CD4-positive, alpha-beta T cell treated with Interferon alpha-2 for 1 hour (primary cell): ENCODE measurements at places on chromosomes 5 and 9.

GRCh38 chr5:103487218-103487617 is 75.4 kb downstream of the NUDT12 start:
- DNase-seq, result no peak

DNA sequence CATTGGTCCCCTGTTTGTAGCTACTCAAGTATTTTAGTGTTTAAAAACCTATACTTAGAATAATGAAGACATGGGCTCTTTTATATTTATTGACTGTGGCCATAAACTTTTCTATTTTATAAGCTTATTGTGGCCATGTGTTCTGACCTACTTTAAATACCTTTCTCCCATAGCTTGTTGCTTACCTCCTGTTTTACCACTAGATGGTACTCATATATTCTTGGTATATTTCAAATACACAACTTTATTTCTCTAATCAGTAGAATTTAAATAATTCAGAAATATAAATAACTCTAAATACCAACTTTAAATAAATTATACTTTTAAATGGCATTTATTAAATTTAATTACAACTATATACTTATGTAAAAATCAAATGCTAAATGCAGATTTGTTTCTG is 498.0 kb downstream of the PRDM9 start:
- no peak for DNase-seq

DNA sequence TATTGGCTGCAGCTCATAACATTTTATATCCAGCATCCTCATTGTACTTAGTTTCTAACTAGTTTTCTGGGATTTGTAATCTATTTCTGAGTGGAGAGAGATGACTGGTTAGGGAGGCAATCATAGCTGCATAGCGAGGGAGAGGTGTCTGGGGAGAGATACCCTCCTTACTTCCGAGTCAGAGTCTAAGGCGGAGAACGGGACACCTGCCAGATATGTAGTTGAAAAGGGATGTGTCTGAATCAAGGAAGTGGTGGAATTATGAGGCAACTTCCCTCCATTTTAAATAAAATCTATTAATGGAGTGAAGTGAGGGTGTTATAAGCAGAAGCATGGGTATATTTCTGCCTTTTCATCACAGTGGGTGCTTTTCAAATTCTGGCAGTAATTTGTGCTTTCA is 126.5 kb downstream of the MAST4 start:
- DNase-seq, result no peak

DNA sequence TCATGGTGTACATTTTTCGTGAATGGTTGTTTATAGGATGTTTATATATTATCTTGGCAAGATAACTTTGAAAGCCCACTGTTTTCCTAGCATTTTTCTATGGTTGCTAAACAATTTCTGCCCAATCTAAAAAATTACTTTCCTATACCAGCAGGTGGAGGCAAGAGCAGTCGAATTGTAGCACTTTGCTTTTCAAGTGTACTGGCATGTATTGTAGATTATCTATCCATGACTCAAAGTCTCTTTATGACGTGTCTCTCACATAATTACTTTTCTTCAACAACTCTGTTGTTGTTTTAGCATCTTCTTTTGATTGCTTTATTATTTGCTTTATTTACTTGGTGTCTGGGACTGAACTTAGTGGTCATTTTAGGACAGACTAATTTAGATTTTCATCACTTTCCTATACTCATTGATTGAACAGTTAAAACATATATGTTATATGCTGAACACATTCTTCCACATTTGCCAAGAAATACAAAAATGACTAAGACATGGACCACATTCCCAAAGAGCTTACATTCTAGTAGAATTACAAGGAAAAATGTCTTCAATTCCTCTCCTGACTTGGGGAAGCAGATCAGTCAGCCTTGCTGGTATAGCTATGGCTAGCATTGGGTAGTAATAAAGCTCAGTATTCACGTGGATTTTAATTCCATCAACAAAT is 20.7 kb downstream of the NLN start:
- no peak for DNase-seq

DNA sequence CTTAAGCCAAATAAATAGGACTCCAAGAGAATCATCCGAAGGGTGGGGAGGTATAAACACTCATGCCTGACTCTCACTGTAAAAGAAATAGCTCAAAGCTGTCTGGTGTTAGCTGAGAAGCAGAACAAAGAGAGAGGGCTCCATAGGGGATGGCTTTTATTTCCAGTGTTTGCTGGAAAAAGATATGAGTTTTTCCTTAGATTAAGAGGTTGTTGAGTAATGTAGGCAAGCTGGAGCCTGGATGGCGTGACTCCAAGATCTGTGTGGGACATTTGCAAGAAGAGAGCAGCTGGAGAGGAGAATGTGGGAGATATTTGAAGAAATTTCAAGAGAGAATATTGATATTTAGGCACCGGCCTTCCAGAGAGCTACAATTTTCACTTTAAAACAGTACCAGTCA is 793.7 kb upstream of the RGMB start:
- DNase-seq, result no peak
